PC-3 (cell line): ENCODE measurements at places on chromosomes 7 and 10.

DNA sequence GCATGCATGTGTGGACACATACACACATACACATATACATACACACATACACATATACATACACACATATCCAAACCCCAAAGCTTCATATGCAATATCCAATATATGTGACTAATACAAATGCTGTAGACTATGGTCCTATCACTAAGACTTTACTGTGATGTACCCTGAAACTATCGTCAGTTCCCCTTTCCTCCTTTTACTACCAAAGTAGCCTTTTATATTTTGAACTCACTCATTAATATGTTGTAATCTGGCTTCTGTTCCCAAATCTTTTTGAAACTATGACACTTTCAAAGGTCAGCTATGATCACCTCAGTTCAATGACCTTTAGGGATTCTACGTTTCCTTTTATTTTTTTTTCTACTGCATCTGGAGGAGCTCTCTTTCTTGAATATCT is 64.8 kb upstream of the TFEC start:
- H3K36me3 ChIP-seq = no peaks in the 10 kb centered on the region
- no peak overlapping the region for H3K4me3 ChIP-seq
- no peak overlapping the region for H3K27ac ChIP-seq
- no peak for DNase-seq
- H3K4me1 ChIP-seq = peaks cover 21% of the 10 kb centered on the region
- no peaks in the 10 kb centered on the region for H3K27me3 ChIP-seq

DNA sequence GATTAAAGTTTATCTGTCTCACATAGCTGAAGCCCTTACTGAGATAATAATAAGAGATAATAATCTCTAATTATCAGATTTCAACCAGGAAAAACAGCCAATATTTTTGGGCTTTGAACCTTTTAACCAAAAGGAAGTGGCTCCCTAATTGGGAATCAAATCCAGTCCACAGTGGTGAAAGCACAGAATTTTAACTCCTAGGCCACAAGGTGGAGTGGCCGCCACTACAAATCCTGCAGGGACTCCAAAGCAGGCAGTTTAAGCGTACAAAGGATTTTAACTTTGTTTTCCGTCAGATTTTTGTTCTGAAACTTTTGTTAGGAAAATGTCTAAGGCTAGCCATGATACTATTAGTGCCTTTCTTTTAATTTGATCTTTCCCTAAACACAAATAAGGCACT is 99.6 kb upstream of the CCNY start:
- H3K27me3 ChIP-seq = no peaks in the 10 kb centered on the region
- no peaks in the 10 kb centered on the region for H3K36me3 ChIP-seq
- H3K27ac ChIP-seq = no peak overlapping the region
- peak; percentile 92 for DNase-seq

DNA sequence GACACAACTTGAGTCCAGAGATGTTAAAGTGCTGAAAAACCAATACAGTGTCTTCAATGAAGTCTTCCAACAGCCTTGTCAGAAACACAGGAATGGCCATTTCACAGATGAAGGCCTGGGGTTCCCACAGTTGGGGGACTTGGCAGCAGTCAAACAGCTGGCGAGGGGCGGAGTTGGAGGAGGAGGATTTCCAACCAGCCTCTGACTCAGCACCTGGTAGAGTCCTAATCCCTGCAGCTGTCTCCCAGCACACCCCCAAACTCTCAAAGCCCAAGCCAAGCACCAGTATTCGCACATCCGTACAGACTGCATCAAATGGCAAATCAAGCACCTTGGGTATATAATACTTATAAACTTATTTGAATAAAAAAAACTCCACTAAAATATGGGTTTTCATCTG is 28.0 kb downstream of the CTBP2 start:
- H3K27me3 ChIP-seq = no peaks in the 10 kb centered on the region
- no peak for DNase-seq
- no peak overlapping the region for H3K27ac ChIP-seq
- H3K4me1 ChIP-seq = no peaks in the 10 kb centered on the region
- peaks cover 19% of the 10 kb centered on the region; the same call in 1 of the 2 replicates for H3K36me3 ChIP-seq

DNA sequence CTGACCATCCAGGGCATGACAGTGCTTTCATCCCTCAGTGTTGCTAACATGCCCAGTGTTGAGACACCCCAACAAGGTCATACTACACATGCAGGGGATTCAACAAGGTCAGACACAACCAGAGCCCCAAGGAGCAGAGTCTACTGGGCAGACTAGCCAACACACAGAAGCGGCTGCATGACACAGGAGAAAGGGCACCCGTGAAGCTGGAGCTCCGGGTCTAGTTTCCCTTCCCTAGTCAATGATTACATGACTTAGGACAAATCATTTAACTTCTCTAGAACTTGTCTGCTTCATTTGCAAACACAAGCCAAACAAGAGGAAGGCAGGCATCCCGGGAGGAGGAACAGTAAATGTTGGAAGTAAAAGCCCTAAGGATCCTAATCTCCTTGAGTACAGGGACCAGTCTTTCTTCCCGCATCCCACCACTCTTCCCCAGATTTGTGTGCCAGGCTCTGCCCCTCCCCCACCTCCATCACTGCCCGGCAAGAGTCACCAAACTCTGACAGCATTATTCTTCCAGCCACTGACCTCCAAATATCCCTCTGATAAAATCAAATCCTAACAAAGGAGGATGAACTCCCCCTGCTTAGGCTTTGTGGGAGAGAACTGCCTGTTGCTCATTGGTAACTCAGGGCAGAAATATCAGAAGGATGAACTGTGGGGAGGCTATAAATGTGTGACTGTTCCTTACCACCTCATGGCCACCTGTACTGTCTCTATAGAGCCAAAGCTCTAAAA is 104.3 kb downstream of the KCNMA1 start:
- no peaks in the 10 kb centered on the region for H3K27me3 ChIP-seq
- peaks cover 63% of the 10 kb centered on the region for H3K4me1 ChIP-seq
- H3K36me3 ChIP-seq = no peaks in the 10 kb centered on the region
- peak; percentile 58 for DNase-seq

DNA sequence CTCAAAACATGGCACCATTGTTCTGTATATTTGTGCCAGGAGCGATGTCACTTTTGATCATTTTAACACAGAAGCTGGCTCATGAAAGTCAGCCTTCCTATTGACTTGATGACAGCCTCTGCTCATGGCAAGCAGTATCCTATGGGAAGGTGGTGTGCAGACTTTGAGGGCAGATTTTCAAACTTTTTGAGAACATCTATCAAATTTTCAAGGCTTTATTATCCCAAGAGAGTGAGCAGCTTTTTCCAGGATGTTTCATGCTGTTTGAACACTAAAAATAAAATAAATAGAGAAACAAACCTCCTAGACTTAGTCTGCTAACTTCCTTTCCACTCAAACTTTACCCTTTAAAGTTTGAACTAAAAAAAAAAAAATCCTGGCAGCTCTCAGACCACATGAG is 20.3 kb downstream of the FAM13C start:
- H3K4me3 ChIP-seq = no peak overlapping the region
- no peak overlapping the region for H3K27ac ChIP-seq
- H3K4me1 ChIP-seq = no peaks in the 10 kb centered on the region
- H3K27me3 ChIP-seq = peaks cover 72% of the 10 kb centered on the region
- no peaks in the 10 kb centered on the region for H3K36me3 ChIP-seq

GRCh38 chr7:47474211-47474936 is 107.5 kb downstream of the TNS3 start:
- peaks cover 31% of the 10 kb centered on the region for H3K4me1 ChIP-seq
- no peaks in the 10 kb centered on the region; the same call in 1 of the 2 replicates for H3K36me3 ChIP-seq
- no peak overlapping the region for H3K4me3 ChIP-seq
- no peaks in the 10 kb centered on the region for H3K27me3 ChIP-seq
- DNase-seq = no peak

DNA sequence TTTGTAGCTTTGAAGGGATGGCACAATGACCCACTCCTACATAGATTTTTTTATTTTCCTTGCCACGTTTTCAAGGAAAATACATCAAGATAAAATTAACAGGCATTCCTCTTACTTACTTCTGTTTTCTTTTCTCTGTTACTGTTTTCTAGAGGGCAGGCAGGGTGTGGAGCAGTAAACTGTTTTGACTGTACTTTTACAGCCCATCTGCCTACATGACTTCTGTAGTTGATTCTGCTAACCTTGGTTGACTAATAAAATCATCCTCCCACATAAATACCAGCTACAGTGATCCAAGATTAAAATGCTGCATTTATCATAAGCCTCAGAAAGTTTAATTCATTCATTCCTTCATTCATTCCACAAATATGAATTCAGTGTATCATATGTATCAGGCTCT is 158.5 kb downstream of the TRIL start:
- no peak for DNase-seq
- peaks cover 10% of the 10 kb centered on the region for H3K4me1 ChIP-seq
- no peak overlapping the region for H3K4me3 ChIP-seq

DNA sequence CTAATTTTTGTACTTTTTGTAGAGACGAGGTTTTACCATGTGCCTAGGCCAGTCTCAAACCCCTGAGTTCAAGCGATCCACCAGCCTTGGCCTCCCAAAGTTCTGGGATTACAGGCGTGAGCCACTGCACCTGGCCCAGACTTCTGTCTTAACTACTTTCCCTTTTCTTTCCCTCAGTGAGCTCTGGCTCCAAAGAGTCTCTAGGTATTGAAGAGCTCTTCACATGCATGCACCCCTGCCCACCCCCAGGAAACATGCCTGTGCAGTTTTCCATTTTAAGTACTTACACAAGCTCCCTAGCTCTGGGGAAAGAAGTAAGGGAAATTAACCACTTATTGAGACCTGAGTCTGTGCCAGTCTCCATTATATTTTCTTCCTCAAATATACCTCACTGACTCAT is 2.0 kb downstream of the MYOZ1 start:
- no peak overlapping the region for H3K27ac ChIP-seq
- DNase-seq = no peak
- no peaks in the 10 kb centered on the region for H3K36me3 ChIP-seq
- H3K27me3 ChIP-seq = no peaks in the 10 kb centered on the region

- no peak overlapping the region for H3K4me3 ChIP-seq
- DNase-seq = no peak
- H3K27me3 ChIP-seq = no peaks in the 10 kb centered on the region
- peaks cover 88% of the 10 kb centered on the region for H3K36me3 ChIP-seq
- H3K4me1 ChIP-seq = peaks cover 16% of the 10 kb centered on the region
- no peak overlapping the region for H3K27ac ChIP-seq
These were observed 111.0 kb downstream of the NRP1 start for GRCh38 chr10:33223326-33224000.

- no peak overlapping the region for H3K27ac ChIP-seq
- no peak overlapping the region for H3K4me3 ChIP-seq
- no peaks in the 10 kb centered on the region for H3K27me3 ChIP-seq
- no peaks in the 10 kb centered on the region for H3K36me3 ChIP-seq
- peaks cover 16% of the 10 kb centered on the region; the same call in 1 of the 2 replicates for H3K4me1 ChIP-seq
These were observed 58.6 kb downstream of the ADRB1 start for GRCh38 chr10:114102256-114102655.

DNA sequence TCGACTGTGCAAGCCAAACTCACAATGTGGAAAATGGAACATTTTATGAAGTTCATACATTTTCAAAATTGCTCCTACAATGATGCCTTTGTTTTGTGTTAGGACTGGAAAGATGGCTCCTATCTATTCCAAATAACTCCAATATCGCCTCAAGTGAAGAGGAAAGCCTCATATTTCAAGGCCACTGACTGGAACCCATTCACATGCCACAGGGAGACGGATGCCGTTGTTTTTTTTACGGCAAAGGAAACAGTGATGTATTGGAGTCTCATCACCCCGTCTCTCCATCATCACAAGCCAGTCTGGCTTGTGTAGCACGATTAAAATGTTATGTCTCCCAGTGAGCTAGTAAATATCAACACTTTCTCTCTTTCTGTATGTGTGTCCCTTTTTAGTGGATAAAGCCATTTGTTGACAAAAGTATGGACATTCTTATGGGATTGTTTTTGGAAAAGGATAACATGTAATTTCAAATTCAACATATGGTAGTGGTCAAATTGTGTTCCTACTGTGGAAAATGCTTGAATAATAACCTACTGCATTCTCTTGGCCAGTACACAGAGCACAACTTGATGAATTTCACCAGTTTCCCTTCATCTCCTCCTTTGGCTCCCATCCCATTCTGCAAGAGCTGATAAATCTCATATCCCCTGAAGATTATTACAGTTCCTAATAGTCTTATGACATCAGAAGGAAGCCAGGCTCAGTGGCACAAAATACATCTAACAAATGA is 109.5 kb upstream of the PITRM1 start:
- no peaks in the 10 kb centered on the region for H3K27me3 ChIP-seq
- no peak for DNase-seq
- H3K27ac ChIP-seq = no peak overlapping the region
- no peaks in the 10 kb centered on the region for H3K36me3 ChIP-seq
- no peak overlapping the region for H3K4me3 ChIP-seq

DNA sequence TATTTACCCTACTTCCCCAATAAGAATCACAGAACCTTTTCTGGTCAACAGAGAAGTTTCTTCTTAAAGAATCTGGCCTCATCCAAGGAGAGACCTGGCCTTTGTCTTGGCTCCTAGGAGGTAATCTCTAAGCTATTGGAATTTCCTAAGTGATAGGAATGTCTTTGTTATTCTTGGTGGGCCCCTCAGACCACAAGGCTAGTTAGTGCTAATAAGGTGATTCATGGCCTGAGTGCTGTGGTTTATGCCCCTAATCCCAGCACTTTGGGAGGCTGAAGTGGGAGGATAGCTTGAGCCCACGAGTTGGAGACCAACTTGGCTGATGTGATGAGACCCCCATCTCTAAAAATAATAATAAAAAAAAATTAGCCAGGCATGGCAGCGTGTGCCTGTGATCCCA is 60.0 kb upstream of the CYP2C18 start:
- H3K4me1 ChIP-seq = no peaks in the 10 kb centered on the region
- no peaks in the 10 kb centered on the region for H3K27me3 ChIP-seq
- H3K27ac ChIP-seq = no peak overlapping the region
- H3K36me3 ChIP-seq = no peaks in the 10 kb centered on the region
- H3K4me3 ChIP-seq = no peak overlapping the region

DNA sequence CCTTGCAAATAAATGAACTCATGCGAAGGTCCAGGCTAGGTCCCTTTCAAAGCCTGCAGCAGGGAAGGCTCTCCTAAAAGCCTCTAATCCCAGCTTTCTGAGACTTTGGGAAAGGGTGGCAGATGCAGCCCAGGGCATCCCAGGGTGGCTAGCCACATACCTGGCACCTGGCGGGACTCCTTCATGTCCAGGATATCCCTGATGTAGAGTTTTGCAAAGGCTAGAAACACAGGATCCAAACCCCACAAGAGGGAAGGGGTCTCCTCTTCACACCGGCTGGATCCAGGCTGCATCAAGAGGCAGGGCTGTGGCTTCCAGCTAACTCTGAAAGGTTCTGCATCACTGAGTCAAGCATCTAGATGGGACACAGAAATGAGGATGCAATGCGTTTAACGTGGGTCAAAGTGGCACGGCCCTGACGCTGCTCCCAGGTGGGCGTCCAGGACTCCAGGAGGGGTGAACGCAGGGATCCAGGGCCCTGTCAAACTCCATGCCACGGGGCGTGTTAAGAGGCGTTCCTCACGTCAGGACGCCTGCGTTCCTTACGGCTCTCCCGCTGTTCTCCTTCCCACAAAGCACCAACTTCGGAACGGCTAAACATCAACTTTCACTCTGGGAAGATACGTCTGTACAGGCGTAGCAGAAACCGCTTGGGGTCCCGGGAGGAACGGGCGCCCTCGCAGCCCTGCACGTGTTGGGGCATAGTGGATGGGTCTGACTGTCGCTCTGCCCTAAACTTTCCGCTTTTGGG is 507 bp downstream of the STN1 start:
- H3K36me3 ChIP-seq = peaks cover 11% of the 10 kb centered on the region
- H3K27me3 ChIP-seq = no peaks in the 10 kb centered on the region
- peak overlapping the region; percentile 72 for H3K4me3 ChIP-seq
- no peak for DNase-seq
- H3K4me1 ChIP-seq = peaks cover 31% of the 10 kb centered on the region
